ENCODE measurements at places on chromosomes 16 and 17.

DNA sequence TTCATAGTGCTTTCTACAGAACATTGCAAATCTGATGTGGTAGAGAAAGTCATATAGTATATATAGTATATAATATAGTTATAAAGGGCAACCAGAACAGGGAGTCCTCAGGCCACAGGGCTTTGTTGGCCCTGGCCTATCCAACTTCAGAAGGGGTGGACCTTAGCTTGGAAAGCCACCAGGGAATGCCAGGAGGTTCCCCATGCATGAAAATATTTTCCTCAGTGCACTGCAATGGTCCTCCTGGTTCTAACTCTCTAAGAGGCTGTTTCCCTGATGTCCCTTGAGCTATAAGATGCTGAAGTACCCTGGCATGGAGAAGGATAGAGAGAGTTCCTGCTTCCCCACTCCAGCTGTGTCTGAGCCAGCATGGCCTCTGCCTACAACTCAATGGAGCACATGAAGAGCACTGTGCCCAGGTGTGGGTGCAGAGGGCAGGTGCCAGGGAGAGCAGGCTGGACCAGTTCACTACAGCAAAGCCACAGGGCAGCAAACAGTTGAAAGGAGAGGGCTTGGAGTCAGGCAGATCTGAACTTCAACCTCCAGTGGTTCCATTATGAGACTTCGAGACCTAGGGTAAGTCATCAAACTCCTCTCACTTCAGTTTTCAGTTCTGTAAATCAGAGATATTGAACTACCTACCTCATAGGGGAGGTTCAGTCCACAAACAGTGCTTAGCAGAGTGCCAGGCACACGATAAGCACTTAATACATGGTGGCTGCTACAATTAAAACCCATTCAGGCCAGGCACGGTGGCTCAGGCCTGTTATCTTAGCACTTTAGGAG is 183.1 kb downstream of the SALL1 start:
- no peak for DNase-seq

DNA sequence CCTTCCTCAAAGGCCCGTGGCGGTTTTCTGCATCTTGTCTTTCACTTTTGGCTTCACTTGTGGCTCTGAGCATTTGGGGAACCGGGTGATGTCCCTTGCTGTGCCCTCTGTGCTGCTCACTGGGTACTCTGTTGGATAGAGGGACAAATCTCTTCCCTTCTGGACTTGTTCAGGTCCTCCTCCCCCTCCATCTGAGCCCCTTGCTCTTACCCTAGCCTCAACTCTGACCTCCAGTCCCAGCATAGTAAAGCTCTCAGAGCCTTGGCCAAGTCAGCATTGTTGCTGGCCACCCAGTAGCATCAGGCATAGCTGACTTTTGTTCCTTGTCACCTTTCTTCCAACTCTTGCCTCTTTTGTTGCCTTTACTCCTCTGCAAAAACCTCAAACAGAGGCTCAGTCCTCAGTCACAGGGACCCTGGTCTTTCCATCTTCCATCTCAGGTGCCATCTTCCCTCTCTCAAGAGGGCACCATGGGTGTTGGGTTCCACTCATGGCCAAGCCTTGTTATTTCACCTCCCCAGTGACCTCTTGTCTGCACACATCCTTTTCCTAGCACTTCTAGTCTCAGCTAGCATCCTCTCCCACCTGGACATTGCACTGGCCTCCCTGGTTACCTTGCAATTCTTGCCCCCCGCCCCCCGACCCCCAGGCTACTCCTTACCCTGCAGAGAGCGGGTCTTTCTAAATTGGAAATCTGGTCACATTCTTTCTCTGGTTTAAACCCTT is 393 bp upstream of the PSMB10 start:
- DNase-seq = peak; percentile 79

GRCh38 chr16:49473773-49474172 is 100.2 kb downstream of the C16orf78 start:
- DNase-seq = no peak

DNA sequence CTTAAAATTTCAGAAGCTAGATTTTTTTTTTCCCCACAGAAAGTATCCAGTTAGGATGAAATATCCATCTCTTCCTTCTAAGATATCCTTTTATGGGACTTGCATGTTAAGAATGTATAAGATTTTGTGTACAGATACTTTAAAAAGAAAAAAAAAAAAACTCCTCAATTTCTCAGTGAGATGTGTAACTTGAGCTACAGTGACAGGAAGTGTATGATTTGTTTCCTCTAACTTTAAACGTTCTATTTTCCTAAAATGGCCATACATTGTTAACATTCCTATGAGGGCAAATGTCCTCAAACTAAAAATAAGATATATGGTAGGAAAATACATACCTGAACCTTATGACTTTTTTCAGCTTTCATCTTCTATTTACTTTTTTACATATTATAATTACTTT is 8.9 kb downstream of the FBXO47 start:
- DNase-seq = no peak

GRCh38 chr17:81550830-81551457 is 1.2 kb downstream of the FAAP100 start:
- DNase-seq = no peak

Data from GM18507 (cell line).